Epithelial cell of proximal tubule (primary cell): ENCODE measurements at places on chromosomes 3 and 15. TPM values are rescaled to one million over a fixed set of nuclear protein-coding genes. Genes with fewer than 3 reads are reported as not detected.

DNA sequence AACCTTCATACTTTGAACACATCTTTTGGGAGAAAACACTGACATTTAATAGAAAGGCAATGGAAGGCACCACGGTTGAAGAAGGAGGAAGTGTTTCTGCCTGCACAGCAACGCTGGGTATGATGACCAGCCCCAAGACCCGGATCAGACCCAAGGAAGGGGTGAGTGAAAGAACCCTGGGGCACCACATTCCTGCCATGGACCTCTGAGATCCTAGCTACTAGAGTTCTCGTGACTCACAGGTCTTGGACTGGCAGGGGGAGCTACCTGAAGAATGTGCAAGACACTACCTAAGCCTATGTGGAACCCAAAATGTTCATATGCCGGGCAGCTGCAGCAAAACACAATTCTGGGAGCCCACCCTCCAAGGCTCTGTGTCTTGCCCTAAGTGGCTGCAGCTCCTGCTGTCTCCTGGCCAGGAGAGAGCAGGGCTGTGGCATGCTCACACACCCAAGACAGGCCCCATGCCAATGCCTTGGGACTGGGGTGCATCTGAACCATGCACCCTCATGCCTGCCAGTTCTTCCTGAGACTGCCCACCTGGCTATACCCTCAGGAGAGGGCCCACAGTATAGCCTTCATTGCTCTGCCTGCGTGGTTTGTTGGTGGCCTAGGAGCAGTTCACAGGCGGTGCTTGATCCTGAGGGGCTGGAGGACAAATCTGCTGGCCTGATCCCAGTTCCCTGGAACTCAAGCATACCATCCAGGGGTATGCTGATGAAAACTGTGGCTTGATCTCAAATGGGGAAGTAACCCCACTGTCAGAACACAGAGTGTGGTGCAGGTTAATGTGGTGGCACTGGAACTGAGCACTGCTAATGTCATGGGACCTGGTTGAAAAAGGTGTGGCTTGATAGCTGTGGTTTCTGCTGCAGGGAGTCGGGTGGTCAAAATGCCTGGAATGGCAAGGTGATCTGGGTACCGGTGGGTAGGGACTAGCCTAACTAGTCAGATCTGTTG is 353.3 kb upstream of the ARHGEF26 start:
- DNase-seq, result no peak

GRCh38 chr15:31270767-31271166 is 55.9 kb upstream of the KLF13 start:
- DNase-seq, result no peak

KBTBD13 gene
- not detected in 2 replicates for total RNA-seq

- DNase-seq, result no peak
Observed at GRCh38 chr15:39247574-39247973, 333.3 kb upstream of the THBS1 start.

DNA sequence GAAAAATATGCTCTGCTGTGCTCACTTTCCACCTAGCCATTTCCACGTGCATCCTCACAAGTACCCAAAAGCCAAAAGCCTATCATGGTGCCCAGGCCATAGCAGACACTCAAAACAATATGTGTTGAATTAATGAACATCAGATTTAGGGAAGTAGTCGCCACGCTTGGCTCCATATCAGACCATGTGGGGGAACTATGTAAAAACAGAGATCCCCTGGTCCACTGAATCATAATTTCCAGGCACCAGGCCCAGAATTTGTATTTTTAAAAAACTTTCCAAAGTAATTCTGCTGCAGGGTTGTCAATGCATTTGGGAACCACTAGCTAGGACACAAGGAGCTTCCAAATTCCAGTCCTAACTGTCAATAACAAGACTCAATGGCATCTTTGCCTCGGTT is 77.3 kb downstream of the CNTN3 start:
- no peak for DNase-seq
